Progenitor cell of endocrine pancreas (in vitro differentiated cells): ENCODE measurements at places on chromosomes 5 and 9. TPM values are rescaled to one million over a fixed set of nuclear protein-coding genes. Genes with fewer than 3 reads are reported as not detected.
A peak's percentile ranks its signal among the peaks of the same experiment; 100 is the strongest.

GRCh38 chr9:78612091-78612490 lies 315.2 kb downstream of the PSAT1 start:
- no peak for DNase-seq
- H3K36me3 ChIP-seq: no peaks in the 10 kb centered on the region
- no peaks in the 10 kb centered on the region for H3K4me1 ChIP-seq
- H3K4me3 ChIP-seq: no peak overlapping the region

DNA sequence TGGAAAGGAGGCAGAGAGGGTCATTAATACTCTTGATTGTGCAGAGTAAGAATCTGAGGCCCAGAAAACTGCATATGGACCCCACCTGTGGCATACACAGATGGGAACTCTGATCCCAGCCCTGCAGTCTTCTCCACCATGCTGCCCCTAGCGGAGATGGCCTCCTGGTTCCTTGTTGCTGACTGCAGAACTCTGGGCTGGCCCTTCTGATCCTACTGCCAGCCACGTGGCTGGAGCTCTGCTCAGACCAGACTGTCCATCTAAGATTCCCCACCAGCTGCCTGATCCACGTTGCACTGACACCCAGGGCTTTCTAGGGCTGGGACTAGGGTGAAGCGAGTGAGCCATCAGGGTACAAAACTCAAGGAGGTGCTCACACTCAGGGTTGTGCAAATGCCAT lies 245.7 kb upstream of the NR4A3 start:
- H3K27ac ChIP-seq: no peak overlapping the region
- H3K36me3 ChIP-seq: no peaks in the 10 kb centered on the region
- no peak for DNase-seq
- no peaks in the 10 kb centered on the region for H3K4me1 ChIP-seq
- no peak overlapping the region for H3K4me3 ChIP-seq

GRCh38 chr9:130058154-130058553 lies 4.4 kb downstream of the GPR107 start:
- H3K4me1 ChIP-seq: peaks cover 5% of the 10 kb centered on the region
- H3K27ac ChIP-seq: no peak overlapping the region
- peaks cover 2% of the 10 kb centered on the region for H3K36me3 ChIP-seq
- H3K4me3 ChIP-seq: no peak overlapping the region
- no peak for DNase-seq

DNA sequence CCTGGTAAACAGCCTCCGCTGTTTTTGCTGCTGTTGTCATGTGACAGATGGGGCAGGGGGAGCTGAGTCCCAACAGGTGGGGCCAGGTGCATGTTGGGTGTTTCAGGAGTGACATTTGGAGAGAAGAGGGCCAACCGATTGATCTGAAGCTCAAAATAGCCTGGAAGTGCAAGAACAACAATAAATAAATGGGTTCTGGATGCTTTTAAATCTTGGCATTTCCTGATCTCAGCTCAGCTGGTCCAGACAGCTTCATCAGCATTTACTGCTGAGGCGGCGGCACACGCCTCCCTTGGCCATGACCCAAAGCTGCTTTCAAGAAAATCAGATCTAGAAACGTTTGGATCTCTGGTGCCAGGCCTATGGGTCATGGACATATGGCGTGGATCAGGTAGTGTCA lies 70.5 kb downstream of the PPARGC1B start:
- H3K4me1 ChIP-seq: peaks cover 2% of the 10 kb centered on the region
- no peaks in the 10 kb centered on the region for H3K36me3 ChIP-seq
- no peak overlapping the region for H3K27ac ChIP-seq
- H3K27me3 ChIP-seq: peaks cover 20% of the 10 kb centered on the region

- DNase-seq: no peak
- no peak overlapping the region for H3K27ac ChIP-seq
- no peak overlapping the region for H3K4me3 ChIP-seq
- no peaks in the 10 kb centered on the region for H3K4me1 ChIP-seq
These were observed 42.8 kb upstream of the RLN1 start for GRCh38 chr9:5382479-5382878.

- no peaks in the 10 kb centered on the region for H3K36me3 ChIP-seq
- DNase-seq: no peak
These were observed 717.9 kb downstream of the PRELID2 start for GRCh38 chr5:145117285-145117684.

- H3K4me3 ChIP-seq: peak overlapping the region; percentile 85
- peak overlapping the region; percentile 92 for H3K27ac ChIP-seq
- H3K27me3 ChIP-seq: peaks cover 2% of the 10 kb centered on the region
- peaks cover 15% of the 10 kb centered on the region for H3K4me1 ChIP-seq
These were observed 1.3 kb downstream of the NOTCH1 start for GRCh38 chr9:136544548-136544963.

DNA sequence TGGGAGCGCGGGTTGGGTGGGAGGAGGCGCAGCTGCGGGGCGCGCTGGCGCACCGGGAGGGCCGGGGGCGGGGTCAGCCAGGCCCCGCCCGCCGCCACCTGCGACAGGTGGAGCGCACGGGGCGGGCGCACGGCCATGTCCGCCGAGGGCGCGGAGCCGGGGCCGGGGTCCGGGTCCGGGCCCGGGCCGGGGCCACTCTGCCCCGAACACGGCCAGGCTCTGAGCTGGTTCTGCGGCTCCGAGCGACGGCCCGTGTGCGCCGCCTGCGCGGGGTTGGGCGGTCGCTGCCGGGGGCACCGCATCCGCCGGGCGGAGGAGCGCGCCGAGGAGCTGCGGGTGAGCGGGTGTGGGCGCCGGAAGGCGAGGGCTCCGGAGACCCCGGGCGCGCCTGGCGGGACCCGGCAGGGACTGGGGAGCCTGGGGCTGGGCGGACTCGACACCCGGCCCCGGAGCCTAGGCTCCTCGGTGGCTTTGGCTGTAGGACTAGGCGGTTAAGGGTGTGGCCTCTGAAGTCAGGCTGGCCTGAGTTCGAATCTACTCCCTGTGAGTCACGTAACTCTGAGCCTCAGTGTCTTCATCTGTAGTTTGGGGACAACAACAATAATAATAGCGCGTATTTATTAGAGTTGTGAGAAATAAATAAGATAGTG lies at the start of gene BSPRY:
TSS of gene BSPRY (plus strand) at position 97 of the 650 bp plus-strand sequence. CDS start at position 136, 39 bp downstream.
- H3K4me1 ChIP-seq: peaks cover 9% of the 10 kb centered on the region
- peak; percentile 41 for DNase-seq
- H3K27me3 ChIP-seq: peaks cover 5% of the 10 kb centered on the region

DNA sequence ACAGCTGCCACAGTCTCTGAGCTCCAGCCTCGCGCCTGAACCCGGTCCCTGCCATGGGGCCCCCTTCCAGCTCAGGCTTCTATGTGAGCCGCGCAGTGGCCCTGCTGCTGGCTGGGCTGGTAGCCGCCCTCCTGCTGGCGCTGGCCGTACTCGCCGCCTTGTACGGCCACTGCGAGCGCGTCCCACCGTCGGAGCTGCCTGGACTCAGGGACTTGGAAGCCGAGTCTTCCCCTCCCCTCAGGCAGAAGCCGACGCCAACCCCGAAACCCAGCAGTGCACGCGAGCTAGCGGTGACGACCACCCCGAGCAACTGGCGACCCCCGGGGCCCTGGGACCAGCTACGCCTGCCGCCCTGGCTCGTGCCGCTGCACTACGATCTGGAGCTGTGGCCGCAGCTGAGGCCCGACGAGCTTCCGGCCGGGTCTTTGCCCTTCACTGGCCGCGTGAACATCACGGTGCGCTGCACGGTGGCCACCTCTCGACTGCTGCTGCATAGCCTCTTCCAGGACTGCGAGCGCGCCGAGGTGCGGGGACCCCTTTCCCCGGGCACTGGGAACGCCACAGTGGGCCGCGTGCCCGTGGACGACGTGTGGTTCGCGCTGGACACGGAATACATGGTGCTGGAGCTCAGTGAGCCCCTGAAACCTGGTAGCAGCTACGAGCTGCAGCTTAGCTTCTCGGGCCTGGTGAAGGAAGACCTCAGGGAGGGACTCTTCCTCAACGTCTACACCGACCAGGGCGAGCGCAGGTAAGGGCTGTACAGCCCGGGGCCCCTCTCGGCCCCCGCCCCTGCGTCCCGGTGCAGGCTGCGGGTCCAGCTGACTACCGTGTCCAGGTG lies 509 bp downstream of the LVRN start:
- no peak overlapping the region for H3K27ac ChIP-seq
- peak overlapping the region; percentile 47 for H3K4me3 ChIP-seq
- peaks cover 49% of the 10 kb centered on the region for H3K27me3 ChIP-seq
- H3K4me1 ChIP-seq: no peaks in the 10 kb centered on the region
- no peaks in the 10 kb centered on the region for H3K36me3 ChIP-seq
- DNase-seq: no peak

- H3K27ac ChIP-seq: no peak overlapping the region
- DNase-seq: no peak
- no peaks in the 10 kb centered on the region for H3K27me3 ChIP-seq
- peaks cover 14% of the 10 kb centered on the region for H3K36me3 ChIP-seq
- peaks cover 27% of the 10 kb centered on the region for H3K4me1 ChIP-seq
These were observed 66.4 kb downstream of the EHMT1 start for GRCh38 chr9:137685035-137685740.

- DNase-seq: no peak
- H3K4me3 ChIP-seq: peak overlapping the region; percentile 88
- peaks cover 20% of the 10 kb centered on the region for H3K36me3 ChIP-seq
- H3K27ac ChIP-seq: peak overlapping the region; percentile 97
These were observed 861 bp downstream of the MTX3 start for GRCh38 chr5:79990205-79990597.

DNA sequence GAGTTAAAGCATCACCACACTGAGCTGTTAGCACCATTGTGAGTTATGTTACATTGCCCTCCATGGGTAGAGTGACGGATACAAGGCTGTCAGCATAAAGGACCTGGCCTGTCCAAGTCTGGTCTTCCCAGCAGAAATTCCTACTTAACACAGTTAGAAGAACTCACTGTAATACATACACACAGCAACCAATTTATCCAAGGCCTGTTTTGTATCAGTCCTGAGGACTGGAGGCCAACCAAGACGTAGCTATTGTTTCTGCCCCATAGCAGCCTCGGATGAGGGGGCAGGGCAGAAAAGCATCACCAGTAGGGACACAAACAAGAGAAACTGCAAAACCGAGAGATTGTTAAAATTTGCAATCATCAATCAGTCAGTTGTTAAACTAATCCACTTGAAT lies 66.0 kb upstream of the CKMT2 start:
- H3K4me1 ChIP-seq: no peaks in the 10 kb centered on the region
- no peak overlapping the region for H3K27ac ChIP-seq
- DNase-seq: no peak
- peaks cover 3% of the 10 kb centered on the region for H3K27me3 ChIP-seq
- H3K36me3 ChIP-seq: no peaks in the 10 kb centered on the region
- no peak overlapping the region for H3K4me3 ChIP-seq

DNA sequence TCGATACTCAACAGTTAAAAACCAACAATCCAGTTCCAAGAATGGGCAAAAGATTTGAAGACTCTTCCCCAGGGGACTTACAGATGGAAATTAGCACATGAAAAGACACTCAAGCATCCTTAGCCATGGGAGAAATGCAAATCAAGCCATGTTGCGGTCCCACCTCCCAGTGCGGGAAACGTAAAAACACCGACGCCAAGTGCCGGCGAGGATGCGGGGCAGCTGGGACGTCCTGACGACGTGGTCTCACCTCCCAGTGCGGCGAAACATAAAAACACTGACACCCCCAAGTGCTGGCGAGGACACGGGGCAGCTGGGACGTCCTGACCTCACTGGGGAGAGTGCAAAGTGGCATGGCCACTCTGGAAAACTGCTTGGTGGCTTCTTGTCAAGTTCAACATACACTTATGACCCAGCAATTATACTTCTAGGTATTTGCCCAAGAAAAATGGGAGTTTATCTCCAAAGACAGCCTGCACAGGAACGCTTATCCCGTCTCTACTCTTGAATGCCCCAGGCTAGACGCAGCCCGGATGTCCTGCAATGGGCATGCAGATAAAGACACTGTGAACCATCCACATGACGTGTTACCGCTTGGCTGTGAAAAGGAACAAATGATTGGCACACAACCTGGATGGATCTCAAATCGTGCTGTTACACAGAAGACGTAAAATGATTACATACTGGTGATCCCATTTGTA lies 60.1 kb upstream of the UBAC1 start:
- no peak for DNase-seq
- no peak overlapping the region for H3K27ac ChIP-seq
- no peaks in the 10 kb centered on the region for H3K4me1 ChIP-seq
- H3K4me3 ChIP-seq: no peak overlapping the region
- H3K36me3 ChIP-seq: peaks cover 7% of the 10 kb centered on the region

DNA sequence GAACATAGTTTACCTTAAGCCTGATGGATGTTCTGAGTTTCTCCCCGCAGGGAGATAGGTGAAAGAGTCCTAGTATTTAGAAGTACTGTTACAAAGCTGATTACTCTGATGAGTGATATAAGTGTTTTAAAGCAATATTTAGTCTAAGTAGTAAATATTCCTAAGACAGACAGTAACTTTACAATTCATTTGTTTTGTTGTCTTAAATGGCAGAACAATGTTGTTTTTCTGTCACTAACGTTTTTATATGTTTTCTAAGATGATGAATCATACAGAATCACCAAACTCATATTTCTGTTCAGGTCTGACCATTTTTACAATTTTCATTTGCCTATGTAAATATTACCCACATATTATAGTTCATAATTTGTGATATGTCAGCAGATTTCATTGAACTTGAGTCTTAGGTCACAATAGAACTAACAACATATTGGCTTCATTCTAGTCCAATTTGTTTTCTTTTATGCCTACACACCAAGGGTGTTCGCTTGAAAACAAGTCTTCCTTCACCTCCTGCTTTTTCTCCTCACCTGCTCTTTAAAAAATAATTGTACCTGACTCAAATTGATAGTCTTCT lies 30.6 kb downstream of the MAP3K1 start:
- H3K27me3 ChIP-seq: no peaks in the 10 kb centered on the region
- H3K4me3 ChIP-seq: no peak overlapping the region
- no peak for DNase-seq
- no peaks in the 10 kb centered on the region for H3K36me3 ChIP-seq

DNA sequence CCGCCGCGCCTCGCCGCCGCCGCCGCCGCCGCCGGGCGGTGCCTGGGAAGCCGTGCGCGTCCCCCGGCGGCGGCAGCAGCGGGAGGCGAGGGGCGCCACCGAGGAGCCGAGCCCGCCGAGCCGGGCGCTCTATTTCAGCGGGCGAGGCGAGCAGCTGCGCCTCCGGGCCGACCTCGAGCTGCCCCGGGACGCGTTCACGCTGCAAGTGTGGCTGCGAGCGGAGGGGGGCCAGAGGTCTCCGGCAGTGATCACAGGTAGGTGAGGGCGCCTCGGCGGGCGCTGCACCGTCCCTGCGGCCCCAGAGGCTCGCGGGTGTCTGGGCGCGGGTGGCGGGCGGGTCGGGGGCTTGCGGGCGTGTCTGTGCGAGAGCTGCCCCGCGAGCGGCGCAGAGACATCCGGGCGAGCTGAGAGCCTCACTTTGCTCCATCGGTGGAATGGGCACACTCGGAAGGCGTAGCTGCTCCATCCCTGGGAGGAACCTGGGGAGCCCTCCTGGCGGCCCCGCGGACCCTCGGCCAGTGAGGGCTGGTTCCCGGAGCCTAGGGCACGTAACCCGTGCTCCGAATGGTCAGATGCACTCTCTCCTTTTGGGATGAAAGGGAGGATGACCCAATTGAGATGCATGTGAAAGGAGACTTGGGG lies 864 bp downstream of the PAPPA start:
- H3K27me3 ChIP-seq: peaks cover 87% of the 10 kb centered on the region
- no peaks in the 10 kb centered on the region for H3K36me3 ChIP-seq
- no peak overlapping the region for H3K27ac ChIP-seq
- H3K4me1 ChIP-seq: peaks cover 22% of the 10 kb centered on the region
- peak; percentile 33 for DNase-seq

Gene PCDHB14
- total RNA-seq: 7.9 and 8.0 TPM in 2 replicates

Gene ECSCR
- not detected in 2 replicates for total RNA-seq

Gene ADAMTSL2
- total RNA-seq: 0.07 and 0.14 TPM in 2 replicates

Gene MSANTD3
- total RNA-seq: 39.8 and 44.2 TPM in 2 replicates

Gene RIOK2
- 25.8 and 28.9 TPM in 2 replicates for total RNA-seq

Gene FBLL1
- total RNA-seq: 3.1 and 4.5 TPM in 2 replicates

Gene CSF1R
- not detected in 2 replicates for total RNA-seq
